Pulmonary artery endothelial cell (primary cell): ENCODE measurements at places on chromosomes 5 and 9. TPM values are rescaled to one million over a fixed set of nuclear protein-coding genes. Genes with fewer than 3 reads are reported as not detected.
A peak's percentile ranks its signal among the peaks of the same experiment; 100 is the strongest.

DNA sequence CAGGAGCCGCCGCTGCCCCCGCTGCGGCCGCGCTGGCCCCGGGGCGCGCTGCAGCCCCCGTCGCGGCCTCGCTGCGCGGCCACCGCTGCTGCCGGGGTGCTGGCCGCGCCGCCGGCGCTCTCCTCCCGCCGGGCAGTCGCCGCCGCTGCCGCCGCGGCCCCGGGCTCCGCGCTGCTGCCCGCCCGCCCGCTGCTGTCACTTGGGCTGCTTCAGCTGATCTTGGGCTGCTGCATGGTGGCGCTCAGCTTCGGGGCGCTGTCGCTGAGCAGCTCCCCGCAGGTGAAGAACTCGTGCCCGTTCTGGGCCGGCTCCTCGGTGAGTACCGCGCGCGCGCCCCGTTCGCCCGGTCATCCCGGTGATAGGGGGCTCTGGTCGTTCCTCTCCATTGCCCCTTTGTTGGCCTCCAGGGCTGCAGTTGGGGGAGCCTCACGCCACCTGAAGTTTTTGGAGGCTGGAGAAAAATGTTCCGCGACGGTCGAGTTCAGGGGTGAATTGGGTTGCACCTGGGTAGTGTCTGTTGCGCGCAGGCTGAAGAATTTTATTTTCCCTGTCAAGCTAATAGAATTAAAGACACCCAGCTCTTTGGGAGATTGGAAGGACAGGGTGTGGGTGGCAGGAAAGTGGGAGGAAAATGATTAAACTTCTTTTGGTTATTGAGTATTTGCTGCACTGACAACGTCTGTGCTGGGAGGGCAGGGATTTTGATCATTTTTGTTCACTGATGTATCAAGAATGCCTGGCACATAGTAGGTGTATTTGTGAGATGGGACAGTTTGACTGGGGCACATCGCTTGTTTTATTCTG is 596 bp downstream of the ENTREP1 start:
- DNase-seq: no peak

- no peak for DNase-seq
Measured at GRCh38 chr5:87732875-87733768, 320.4 kb upstream of the CCNH start.

- no peak for DNase-seq
Measured at GRCh38 chr9:114153761-114154599, 1.4 kb upstream of the COL27A1 start.

DNA sequence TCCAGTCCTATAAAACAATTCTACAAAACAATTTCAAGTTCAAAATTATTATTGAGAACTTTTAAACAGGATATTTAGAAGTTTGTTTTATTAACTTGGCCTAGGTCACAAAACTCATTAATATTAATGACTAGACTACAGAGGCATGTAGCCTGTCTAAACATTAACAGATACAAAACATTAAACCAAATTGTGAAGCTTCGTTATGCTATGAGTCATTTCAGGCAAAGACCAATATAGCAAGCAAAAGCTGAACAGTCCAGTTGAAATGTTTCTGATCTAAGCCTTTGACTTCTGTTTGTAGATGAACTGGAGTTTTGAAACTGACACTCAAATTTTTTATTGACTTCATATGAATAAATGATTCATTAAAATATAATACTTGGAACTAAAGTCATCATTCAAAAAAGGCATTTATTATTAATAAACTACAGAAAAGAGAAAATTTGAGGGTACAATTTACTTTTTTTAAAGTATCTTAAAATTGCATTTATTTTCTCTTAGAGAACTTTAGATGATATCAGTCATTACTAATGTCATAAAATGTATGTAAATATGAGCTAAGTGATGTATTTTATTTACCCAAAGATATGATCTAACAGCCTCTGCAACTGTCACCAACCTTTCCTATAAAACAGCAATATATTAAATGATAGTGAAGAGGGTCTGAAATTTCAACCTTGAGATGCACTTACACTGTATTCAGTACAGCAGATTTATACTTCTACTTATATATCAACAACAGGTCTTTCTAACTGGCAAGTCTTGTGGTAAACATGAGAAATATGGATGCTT is 188.8 kb downstream of the COMMD10 start:
- no peak for DNase-seq

- no peak for DNase-seq
Measured at GRCh38 chr5:140574165-140574564, 9.5 kb downstream of the SLC35A4 start.

GRCh38 chr9:12368569-12368968 is 324.6 kb upstream of the TYRP1 start:
- no peak for DNase-seq

DNA sequence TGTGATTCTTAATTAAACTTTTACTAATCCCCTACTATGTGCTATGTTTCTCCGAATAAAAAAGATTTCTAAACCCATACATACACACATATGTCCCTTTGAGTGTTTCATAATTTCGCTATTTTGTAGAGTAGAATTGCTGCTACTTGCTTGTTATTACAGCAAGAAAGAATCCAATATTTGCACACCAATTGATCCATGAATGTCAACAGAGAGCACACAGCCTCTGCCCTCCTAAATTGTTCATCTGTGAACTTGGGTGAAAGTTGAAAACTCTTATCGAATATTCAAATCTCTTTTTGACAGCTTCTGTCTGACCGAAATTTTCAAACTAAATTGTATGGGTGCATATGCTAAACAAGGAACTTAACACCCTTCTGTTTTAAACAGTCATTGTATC is 83.4 kb upstream of the RASEF start:
- DNase-seq: no peak

GRCh38 chr5:56981548-56982315 is 29.8 kb upstream of the MIER3 start:
- DNase-seq: no peak

GRCh38 chr5:40505031-40505430 is 174.7 kb upstream of the PTGER4 start:
- no peak for DNase-seq

DNA sequence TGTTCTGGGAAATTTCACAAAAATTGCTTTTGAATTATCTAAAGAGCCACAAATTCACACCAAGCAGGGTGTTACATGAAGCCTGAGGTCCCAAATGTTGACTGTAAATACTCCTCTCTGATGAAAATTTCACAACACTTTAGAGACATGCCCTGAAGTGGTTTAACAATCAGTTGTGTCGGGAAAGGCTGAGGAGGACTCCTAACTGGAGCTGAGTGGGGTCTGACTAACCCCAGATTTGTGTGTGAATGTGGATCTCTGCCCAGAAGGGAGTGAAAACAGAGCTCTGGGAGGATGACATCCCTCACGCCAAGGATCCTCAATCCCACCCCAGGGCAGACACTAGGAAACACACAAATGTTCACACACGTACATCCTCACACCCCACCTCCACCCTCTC is 31.1 kb upstream of the GRXCR2 start:
- DNase-seq: no peak

DNA sequence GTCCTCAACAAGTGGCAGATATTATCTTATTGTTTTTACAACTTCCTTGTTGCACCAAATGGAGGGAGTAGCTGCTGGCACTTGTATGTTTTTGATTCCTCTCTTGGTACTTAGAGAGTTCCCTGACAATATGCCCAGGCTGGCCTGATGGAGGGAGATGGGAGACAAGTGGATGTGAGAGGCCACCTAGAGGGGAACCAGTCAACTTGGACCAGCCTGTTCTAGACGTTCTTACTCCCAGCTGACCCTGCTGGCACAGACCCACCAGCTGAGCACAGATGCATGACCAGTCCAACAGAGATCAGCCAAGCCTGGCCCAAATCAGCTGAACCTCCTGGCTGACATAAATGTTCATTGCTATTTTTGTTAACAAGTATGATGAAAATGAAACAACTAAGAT is 60.9 kb upstream of the GDNF start:
- DNase-seq: no peak

DNA sequence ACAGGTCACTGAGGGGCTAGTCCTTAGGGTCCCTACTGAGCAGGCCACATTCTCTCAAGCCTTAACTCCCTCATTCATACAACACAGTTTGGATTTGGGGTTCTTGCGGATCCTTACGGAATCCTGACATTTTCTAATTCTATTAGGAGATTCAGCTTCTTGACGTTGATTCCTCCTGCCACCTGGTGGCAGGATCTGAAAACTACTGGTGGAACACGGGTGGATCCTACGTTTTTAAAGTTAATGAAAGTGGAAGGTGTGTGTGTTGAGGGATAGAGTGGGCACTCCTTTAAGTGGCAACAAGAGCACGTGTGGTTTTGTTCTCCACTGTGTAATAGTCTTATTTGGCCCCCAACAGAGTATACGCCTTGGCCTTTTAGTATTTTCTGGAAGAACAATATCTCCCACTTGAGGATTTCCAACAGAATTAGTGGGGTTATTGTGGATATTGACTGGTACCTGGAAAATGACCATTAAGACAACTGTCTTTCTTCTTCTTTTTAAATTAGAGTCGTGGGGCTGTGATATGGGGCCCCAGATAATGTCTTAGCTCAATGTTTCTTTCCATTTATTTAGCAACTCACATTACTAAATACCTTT is 25.2 kb downstream of the SLC28A3 start:
- no peak for DNase-seq

DNA sequence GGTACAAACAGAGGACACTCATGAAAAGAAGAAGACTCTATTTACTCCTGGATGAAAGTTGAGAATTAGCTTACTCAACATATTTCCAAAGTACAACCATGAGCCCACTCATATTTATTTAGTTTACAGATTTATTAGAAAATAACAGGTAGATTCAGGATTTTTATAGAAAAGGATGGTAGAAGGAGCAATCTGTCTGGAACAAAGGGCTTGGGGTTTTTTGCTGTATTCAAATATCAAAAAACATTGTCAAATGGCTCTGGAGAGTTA is 7.0 kb upstream of the ERAP2 start:
- no peak for DNase-seq

DNA sequence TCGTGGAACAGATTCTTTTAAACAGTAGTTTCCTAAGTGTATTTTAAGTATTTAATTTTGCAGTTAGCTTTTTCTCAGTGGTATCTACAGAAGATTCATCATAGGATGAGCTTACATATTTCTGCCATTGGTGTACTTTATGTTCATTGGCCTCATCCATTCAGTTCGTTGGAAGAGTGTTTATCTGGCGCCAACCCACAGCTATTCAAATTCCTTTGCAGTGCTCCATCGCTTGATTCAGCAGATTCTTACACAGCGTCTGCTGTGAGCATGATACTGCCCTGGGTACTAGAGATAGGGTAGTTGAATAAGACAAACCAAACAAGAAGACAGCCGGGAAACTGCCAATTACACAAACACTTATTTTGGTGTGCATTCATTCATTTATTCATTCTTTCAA is 55.1 kb downstream of the NUP214 start:
- no peak for DNase-seq

DNA sequence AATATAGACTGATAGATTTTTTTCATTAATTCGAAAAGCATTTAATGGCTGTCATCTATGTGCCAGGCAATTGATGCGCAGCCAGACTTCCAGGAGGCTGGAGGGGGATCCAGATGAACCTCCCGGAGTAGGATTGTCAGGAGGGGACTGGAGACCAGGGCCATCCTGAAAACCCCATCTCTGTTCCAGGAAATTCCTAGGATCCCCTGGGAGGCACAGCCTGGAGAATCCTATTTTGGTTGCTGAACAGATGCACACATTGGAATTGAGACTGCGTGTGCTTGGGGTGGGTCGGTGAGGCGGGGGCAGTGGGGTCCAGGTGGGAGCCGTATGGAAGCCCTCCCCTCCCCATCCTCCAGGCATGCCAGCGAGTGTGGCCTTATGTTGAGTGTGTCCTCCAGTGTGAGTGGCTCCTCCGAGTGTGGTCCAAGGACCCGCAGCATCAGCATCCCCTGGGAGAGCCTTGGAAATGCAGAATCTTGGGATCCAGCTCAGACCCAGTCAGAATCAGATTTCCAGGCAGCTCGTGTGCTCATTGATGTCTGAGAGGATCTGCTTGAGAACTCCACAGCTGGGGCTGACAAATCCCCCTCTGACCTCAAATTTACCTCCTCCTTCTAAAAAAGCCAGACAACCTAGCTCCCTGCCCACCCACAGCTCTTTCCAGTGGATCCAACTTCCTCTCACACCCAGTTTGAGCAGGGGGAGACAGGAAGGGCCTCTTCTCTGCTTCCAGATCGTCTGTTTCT is 38.7 kb downstream of the ROPN1L start:
- no peak for DNase-seq

- DNase-seq: peak; percentile 46
Measured at GRCh38 chr5:67059744-67060490, 136.7 kb downstream of the CD180 start.

GRCh38 chr9:121852651-121853616 is 201.5 kb downstream of the DAB2IP start:
- no peak for DNase-seq

DNA sequence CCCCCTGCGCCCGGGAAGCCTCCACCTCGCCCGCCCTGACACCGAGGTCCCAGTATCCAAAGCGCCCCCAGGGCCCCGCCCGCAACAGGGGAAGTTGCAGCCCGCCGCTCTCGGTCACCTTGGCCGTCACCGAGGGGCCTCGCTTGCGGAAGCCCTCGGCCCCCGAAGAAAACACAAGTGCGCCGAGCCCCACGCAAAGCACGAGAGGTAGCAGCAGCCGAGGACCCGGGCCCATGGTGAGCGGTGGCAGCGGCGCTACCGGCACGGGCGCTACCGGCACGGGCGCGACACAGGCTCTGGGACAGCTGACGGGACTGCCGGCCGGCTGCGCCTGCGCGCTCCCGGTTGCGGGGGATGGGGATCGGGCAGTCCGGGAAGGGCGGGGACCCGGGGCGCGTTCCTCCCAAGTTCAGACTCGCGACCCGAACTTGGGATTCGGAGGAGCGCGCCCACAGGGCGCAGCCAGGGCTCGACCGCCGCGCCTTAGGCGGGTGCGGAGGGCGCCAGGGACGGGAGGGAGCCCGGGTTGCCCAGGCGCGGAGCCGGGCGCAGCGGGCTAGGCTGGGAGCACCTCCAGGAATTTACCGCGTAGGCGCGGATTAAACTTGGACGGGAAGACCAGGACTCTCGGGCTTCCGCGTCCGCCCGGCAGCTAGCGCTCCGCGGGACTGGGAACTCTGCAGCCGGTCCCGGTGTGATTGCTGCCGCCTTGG is at the start of gene PPIC:
Gene PPIC (minus strand): TSS at position 335 of the 713 bp plus-strand sequence. CDS start 100 bp downstream, at position 235.
- peak; percentile 36 for DNase-seq

DNA sequence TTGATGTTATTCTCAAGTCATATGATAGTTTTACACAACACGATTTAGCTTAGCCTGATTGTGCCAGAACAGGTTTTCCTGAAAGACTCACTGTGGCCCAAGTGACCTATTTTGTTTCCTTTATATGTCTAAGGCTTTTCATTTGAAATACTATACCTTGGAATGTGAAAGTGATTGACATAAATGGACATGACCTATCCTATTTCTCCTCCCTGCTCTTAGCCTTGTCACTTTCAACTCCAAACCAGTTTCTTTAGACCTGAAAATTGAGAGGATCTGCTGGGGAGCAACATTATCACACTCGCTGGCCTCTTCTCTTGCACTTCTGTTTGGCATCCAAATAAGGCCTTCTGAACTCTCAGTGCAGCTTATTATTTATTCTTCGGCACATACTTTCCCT is 496.8 kb downstream of the MAT2B start:
- no peak for DNase-seq

- no peak for DNase-seq
Measured at GRCh38 chr5:84403773-84404172, 19.1 kb upstream of the EDIL3 start.

The DAB2IP gene
- 13.7 and 17.0 TPM in 2 replicates for total RNA-seq

The ZNF462 gene
- 8.5 and 21.8 TPM in 2 replicates for total RNA-seq

The UBE2D2 gene
- 66.0 and 71.1 TPM in 2 replicates for total RNA-seq

The PRR7 gene
- 5.1 and 9.4 TPM in 2 replicates for total RNA-seq

The SPATA6L gene
- total RNA-seq: 1.5 and 2.5 TPM in 2 replicates

The SYK gene
- total RNA-seq: 0.07 TPM in 1 of 2 replicates, not detected in the other

The DTWD2 gene
- total RNA-seq: 1.6 and 2.7 TPM in 2 replicates

The DMGDH gene
- total RNA-seq: 0.20 and 0.25 TPM in 2 replicates

The RAD1 gene
- total RNA-seq: 32.9 and 35.0 TPM in 2 replicates

The SAXO1 gene
- under 0.01 TPM in 1 of 2 replicates, not detected in the other for total RNA-seq

The DOCK2 gene
- 0.20 and 0.46 TPM in 2 replicates for total RNA-seq
